ENCODE measurements at places on chromosomes 4 and X. TPM values are rescaled to one million over a fixed set of nuclear protein-coding genes. Genes with fewer than 3 reads are reported as not detected.

Gene HS6ST2
- polyA plus RNA-seq: not detected

Gene UGT2A3
- not detected for polyA plus RNA-seq

- no peak for DNase-seq
Measured at GRCh38 chrX:120485315-120485637, 16.2 kb upstream of the LAMP2 start.

Gene ARR3
- polyA plus RNA-seq: not detected

GRCh38 chr4:46927201-46927600 lies 18.2 kb upstream of the COX7B2 start:
- no peak for DNase-seq
